NCI-H2227 treated with DMSO at 0.1 percent for 48 hours (cell line): ENCODE measurements at places on chromosomes 3 and 15.

GRCh38 chr3:108489776-108490175 lies 20.6 kb downstream of the MYH15 start:
- peak; percentile 14 for DNase-seq

DNA sequence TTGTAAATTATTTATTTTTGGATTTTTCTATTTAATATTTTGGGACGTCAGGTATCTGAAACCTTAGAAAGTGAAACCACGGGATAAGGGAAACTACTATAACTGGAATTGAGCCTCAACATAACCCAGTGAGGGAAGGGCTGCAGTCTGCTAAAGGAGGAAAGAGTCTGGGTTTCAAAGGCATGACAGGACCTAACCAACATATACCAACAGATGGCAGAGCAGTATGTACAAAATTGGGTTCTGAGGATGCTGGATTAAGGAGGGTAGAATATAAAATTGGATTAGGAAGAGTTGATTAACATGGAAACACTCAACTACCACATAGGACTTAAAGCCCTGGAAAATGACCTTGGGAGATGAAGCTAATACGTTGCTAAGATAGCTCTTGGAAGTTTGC lies 603.5 kb downstream of the MECOM start:
- DNase-seq = no peak

DNA sequence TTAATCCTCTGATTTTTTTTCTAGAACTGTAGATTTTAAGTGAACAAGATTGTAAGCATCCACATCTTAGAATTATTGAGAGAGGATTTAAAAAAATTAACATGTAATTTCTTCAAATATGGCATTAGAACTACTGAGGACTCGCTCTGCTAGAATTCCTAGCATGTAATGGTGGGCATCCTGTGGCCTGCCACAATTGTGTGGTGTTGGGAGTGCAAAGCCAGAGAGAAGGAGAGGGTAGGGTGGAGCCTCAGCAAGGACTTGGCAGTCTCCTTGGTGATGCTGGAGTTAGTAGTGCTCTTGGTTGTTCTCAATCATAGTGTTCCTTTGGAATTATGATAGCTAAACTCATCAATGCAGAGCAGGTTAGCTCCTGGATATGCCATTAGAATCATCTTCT lies 443.9 kb upstream of the TBL1XR1 start:
- DNase-seq = no peak

- DNase-seq = no peak
These were observed 54.3 kb downstream of the OXNAD1 start for GRCh38 chr3:16319307-16319706.

- no peak for DNase-seq
These were observed 43.4 kb downstream of the MYO5A start for GRCh38 chr15:52485290-52485689.

GRCh38 chr3:102189541-102189940 lies 245.3 kb upstream of the ZPLD1 start:
- DNase-seq = no peak

GRCh38 chr3:64270142-64270865 lies 45.0 kb upstream of the PRICKLE2 start:
- no peak for DNase-seq

DNA sequence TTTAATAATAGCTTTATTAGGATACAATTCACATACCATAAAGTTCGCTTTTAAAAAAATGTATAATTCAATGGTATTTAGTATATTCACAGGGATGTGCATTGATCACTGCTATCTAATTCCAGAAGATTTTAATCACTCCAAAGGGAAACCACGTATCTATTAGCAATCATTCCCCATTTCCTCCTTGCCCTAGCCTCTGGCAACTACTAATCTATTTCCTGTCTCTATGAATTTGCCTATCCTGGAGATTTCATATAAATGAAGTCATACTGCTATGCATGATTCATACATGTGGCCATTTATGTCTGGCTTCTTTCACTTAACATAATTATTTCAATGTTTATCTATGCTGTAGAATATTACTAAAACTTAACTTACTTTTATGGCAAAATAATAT lies 32.0 kb upstream of the CASR start:
- DNase-seq = no peak

DNA sequence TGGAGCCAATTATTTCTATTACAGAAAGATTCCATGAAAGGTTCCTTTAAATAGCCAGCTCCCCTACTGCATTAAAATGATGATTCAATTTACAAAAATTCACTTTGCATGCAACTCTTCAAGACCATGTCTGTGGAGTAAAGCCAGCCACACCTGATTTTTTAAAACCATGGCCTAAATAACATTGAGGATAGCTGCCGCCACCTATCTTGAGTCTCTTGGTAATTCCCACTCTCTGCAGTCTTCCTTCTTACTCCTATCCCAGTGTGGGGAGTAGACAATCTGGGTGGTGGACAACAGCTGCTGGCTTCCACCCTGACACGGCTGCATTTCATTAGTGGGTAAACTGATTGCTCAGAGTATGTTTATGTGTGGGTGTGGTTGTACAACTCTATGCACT lies 10.7 kb downstream of the LRTM1 start:
- DNase-seq = no peak

- no peak for DNase-seq
These were observed 259.7 kb downstream of the TBL1XR1 start for GRCh38 chr3:176937541-176937940.

GRCh38 chr3:158167737-158168557 lies 58.1 kb downstream of the RSRC1 start:
- no peak for DNase-seq

DNA sequence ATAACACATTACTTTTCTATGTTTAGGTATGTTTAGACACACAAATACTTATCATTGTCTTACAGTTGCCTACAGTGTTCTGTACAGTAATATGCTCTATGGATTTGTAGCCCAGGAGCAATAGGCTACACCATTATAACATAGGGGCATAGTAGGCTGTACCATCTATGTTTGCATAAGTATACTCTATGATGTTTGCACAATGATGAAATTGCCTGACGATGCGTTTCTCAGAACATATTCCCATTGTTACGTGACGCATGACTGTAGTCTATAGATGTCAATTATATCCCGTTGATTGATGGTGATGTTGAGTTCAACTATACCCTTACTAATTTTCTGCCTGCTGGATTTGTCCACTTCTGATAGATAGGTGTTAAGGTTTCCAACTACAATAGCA lies 139.4 kb upstream of the PFN2 start:
- no peak for DNase-seq

DNA sequence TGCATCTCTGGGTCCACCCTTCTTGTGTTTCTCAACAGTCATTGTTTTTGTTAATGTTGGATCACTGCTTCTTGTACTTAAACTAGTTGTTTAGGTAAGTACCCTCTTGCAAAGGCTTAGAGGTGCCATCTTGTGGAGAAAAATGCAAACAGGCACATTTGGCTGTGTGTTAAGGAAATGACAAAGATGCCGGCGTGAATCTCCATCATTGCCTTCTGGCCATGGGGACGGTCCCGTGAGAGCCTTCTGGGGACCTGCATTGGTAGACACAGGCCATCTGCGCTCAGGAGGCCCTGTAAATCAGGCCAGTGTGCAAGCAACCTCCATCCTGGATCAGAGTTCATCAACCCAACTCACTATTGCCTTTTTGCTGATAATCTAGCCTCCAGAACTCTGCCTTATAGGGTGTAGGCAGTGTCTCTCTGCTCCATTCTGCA lies 158.6 kb upstream of the NR2E3 start:
- DNase-seq = peak; percentile 4

- DNase-seq = no peak
These were observed 74.8 kb upstream of the CACNA2D3 start for GRCh38 chr3:54047568-54047967.

- DNase-seq = no peak
These were observed 119.5 kb upstream of the PRICKLE2 start for GRCh38 chr3:64344721-64345207.

DNA sequence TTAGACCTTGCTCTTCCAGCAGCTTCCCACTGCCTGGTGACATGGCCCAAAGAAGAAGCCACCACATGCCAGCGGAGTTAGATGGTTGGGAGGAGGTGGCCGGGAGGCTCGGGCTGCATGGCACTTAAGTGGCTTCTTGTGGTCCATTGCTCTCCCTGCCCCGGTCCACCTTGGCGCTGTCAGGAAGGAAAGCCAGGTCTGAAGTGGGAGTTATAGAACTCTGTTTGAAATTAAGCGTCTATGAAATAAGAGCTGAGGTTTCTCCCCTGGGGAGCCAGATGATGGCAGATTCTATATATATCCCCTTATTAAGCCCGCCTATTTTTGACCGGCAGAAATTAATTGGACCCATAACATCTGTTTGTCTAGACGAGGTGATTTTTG lies 61.2 kb downstream of the ITGA11 start:
- no peak for DNase-seq

DNA sequence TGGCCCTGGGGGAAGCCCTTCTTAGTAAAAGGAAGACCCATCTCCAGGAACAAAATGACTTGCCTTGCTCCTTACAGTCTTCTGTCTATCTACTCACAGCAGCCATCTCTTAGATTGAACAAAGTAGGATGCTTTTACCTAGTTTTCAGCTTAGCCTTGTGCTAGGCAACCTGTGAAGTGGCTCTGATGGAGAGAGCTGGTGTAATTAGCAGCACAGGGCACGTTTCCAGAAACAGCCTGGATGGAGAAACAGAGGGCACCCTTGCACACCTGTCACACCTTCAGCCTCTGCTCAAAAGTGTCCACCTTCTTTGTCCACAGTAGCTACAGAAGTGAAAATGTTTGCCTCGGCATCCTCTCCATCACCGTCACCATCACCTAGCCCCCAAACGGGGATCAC lies 292.9 kb downstream of the RORA start:
- no peak for DNase-seq

DNA sequence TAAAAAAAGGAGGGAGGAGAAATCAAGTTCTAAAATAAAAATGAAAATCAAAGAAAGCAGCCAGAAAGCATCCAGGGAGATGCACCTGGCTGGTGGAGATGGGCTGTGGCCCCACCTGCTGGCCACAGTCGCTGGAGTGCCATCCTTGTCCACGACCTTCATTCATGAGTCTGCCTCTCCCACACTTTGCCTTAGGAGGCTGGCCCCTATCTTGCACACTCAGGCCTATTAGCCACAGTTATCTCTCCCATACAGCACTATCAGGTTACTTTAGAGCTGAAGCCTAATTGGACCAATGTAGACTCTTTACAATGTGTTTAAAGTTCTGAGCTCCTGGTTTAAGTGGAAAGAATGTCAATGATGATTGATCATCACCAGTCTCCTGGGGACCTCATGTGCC lies 392.0 kb upstream of the RORA start:
- DNase-seq = peak; percentile 3

DNA sequence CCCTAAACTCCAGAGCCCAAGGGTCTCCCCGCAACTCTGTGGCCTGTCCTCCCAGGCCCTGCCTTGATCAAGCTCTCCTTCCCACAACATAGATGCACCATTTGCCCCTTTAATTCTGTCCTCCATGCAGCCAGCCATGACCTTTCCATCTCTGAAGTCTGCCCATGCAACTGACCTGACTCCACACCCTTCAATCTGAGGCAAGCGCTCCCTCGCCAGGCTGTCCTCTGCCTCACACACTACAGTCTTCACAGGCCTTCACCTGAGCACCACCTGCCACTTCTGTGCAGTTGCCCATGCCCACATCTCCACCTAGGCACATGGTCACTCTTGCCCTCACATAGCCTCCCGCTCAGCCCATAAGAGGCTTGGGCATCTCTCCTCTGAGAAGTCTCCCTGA lies 244.0 kb downstream of the OCA2 start:
- no peak for DNase-seq

DNA sequence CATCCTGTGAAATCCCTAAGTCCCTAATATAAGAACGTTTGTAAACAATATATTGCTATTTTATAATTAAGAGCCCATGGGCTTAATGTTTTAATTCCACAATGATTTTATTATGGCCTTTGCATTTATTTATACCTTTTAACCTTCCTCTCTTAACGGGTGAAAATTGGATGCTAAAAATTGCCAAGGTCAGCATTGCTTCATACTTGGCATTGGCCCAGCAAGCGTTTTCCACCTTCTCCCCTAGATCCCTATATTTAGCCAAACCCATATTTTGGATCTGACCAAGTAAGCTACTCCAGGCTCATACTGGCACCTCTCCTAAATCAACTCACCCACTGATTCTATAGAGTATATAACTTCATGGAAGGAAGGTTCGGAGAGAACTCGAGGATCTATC lies 188.0 kb upstream of the NR2F2 start:
- DNase-seq = no peak

DNA sequence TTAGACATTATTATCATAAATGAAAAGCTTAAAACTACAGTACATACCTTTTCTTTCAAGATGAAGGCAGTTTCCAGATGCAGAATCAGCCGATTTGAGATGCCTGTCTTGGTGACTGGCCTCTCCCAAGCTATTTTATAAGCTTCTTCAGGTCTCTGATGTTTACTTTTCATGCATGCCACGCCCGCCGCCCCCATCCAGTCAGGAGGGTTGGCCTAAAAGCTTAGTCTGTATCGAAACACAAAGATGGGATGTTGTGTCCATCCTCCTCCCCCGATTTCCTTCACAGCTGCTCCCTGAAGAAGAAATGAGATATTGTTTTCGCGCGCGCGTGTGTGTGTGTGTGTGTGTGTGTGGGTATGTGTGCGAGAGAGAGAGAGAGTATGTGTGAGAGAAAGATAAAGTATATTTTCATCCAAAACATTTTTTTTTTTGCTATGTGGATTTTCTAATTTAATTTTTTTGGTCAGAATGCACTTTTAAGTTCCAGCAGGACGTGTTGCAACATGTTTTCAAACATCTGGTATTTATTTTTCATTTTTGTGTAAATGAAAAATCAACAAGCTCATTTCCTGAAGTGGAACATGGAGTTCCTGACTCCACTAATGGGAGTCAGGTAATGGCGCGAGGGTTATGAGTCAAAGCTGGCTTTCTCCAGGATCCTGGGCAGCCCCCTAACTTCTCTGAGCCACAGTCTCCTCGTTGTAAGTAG lies at the start of gene APOD:
APOD (minus strand) TSS at position 110 of the 712 bp plus-strand sequence. CDS start 4,479 bp downstream, outside the sequence.
- DNase-seq = peak; percentile 67

DNA sequence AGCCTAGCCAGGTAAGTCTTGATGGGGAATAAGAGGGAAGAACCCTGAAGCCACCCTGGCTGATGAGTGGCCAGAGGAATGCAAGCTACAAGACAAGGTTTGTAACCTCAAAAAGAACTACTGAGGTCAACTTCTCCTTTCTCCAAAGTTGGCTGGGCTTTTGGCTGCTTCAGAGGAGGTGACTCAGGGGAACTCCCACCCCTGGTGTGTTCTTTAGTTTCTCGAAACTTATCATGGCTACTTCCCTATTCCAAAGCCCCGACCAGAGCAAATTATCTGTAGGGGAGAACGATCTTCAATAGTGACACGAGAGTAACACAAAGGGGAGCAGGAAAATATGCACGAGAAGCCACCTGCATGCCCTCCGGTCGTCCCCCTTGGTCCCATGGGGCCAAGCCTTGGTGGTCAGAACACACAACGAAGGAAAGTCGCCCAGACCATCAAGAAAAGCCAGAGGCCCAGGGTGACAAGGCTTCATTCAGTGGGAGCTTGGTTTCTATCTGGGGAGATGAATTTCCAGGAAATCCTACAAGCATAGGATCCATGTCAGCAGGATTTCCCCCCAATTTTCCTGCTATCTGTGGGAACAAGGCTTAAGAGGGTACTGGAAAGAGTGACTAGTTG lies 6.5 kb upstream of the BCL2A1 start:
- no peak for DNase-seq

DNA sequence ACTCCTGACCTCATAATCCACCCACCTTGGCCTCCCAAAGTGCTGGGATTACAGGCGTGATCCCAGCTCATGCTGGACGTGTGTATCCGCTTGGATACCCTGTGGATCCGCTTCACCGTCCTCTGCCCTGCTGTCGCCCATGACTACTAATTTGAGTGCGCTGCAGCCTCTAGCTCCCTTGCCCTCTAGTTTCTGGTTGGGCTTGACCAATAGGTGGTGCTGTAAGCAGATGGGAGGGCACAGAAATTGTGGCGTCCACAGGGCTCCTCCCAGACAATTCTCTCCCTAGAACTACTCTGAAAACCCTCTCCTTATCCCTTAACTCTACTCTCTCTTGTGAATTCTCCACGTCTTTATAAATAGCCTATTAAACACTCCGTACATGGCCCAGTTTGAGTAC lies 36.2 kb downstream of the ZPLD1 start:
- DNase-seq = no peak
